RPMI7951 (cell line): ENCODE measurements at places on chromosomes 5 and 9.

GRCh38 chr9:87662808-87663528, 63.0 kb upstream of the CTSL start:
- DNase-seq = peak; percentile 55

- DNase-seq = no peak
Observed at GRCh38 chr9:128540634-128541360, 11.6 kb upstream of the SPTAN1 start.

- peak; percentile 46 for DNase-seq
Observed at GRCh38 chr9:26656003-26656870, 236.4 kb downstream of the CAAP1 start.

- peak; percentile 32 for DNase-seq
Observed at GRCh38 chr5:168680395-168680794, 101.2 kb upstream of the PANK3 start.

DNA sequence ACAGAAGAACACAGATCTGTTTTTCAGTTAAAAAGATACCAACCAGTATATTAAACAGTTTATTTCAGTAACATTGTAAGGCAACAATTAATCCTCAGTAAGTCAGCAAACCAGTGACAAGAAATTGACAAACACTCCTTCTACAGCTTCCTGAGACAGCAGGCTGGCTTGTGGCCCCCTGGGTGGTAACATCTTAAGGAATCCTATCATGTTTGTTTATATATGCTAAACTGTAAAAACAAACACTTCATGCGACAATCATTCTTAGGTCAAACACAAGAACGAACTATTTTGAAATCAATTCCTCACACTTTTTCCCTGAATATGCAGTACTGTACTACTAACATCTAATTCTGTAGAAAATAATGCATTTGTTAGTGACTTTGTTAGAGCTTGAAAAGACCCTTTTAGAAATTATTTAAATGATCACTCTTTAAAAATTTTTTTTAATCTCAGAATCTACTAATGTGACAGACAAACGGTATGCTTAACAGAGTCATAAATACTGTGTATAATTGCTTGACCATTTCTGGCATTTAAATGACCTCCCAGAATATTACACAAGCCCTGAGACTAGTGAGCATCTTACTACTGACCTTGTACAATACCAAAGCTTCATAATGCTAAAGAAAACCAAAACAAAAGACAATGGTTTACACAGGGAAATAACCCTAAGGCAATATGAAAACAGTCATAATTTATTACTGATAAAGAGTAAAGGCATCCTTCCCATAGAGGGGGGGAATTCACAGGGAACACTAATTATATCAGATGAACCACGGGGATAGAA, 48.2 kb downstream of the ERMP1 start:
- DNase-seq = no peak

GRCh38 chr9:111902391-111903139, 6.0 kb downstream of the UGCG start:
- DNase-seq = no peak

DNA sequence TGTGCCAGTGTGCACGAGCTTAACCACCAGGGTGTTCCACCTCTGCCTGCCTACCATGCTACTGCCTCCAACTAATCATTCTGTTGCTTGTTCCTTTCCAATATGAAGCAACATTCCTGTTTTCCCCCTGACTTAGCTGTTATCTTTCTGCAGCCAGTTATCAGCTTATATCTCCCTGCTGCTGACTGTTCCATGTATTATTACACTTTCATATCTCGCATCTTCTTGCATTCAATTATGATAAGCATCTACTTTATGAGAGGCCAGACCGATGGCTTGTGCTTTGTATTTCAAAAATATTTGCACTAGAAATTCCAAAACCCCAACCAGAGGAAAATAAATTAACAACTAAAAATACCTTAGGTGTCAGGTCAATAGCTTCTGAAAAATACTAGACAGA, 394.0 kb upstream of the BRINP1 start:
- DNase-seq = no peak

DNA sequence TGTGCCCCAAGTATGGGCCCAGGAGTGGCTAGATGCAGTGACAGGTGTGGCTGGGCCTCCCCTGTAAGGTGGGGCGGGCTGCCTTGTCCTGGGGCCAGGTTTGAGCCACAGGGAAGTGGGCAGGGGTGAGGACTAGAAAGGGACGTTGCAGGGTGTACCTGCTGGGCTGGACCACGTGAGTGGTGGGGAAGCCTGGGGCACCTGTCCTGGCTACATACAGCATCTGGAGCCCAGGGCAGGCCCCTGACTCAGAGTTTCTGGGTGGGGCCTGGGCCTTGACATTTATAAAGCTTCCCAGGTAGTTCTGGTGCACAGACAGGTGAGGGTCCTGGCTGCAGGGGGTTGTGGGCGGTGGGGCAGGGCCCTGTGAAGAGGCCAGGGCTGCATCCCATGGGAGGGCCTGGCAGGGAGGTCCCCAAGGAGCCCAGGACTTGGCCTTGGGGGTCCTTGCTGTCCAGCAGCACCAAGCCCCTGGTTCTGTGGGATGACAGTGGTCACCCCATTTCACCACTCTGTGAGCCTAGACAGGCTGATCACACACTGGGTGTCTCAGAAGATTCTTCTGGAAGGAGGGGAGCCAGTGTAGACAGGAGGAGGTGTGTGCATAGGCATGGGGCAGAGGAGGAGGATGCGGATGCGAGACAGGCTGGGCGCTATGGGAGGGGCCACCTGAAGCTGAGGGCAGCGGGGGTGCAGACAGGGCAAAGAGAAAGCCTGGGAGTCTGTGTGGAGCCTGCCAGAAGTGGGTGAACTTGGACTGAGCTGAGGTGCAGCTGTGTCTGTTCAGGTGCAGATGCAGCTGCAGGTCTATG, 94.0 kb downstream of the PHF2 start:
- DNase-seq = peak; percentile 67

DNA sequence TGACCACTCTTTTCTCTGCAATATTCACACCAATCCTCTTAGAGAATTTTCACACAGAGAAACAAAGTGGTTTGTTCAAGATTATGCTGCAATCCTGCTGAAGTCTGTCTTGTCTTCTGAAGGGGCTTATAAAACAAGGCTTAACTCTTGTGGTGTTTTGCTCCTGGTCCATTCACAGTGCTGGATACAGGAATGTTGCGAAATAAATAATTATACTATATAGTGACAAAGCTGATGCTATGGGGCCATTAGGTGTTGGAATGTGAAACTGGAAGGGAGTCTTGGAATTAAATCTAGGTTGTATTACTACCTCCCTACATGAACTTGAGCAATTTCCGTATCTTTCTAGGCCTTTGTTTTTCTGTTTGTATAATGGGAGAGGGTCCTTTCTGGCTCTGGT, 170.2 kb downstream of the TRIM32 start:
- no peak for DNase-seq

DNA sequence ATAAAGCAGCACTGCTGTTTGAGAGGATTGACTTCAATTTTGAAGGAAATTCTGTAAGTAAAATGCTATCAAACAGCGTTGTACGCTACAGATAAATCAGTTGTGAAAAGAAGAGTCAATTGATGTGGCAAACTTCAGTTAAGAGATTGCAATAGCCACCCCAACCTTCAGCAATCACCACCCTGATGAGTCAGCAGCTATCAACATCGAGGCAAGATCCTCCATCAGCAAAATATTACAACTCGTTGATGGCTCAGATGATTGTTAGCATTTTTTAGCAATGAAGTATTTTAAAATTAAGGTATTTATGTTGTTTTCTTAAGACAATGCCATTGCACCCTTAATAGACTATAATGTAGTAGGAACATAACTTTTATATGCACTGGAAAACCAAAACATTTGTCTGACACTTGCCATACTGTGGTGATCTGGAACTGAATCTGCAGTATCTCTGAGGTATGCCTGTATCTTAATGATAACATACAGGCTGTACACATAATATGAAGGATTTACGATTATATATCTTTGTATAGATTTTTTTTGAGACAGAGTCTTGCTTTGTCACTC, 47.5 kb downstream of the VPS13A start:
- DNase-seq = peak; percentile 1
